ENCODE measurements at places on chromosomes 13 and 19.

DNA sequence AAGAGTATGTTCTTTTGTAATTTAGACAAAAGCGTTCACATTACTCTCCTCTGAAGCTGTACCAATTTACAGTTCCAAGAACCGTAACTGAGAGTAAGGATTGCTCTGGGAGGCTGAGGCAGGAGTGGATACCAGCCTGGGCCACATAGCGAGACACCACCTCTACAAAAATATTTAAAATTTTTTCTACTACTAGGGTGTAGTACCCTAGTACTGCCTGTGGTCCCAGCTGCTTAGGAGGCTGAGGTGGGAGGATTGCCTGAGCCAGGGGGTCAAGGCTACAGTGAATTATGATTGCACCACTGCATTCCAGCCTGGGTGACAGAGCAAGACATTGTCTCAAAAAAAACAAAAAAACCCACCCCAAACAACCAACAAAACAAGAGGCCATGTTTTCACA lies 12.1 kb upstream of the CYP2A6 start:
- no peak for DNase-seq

DNA sequence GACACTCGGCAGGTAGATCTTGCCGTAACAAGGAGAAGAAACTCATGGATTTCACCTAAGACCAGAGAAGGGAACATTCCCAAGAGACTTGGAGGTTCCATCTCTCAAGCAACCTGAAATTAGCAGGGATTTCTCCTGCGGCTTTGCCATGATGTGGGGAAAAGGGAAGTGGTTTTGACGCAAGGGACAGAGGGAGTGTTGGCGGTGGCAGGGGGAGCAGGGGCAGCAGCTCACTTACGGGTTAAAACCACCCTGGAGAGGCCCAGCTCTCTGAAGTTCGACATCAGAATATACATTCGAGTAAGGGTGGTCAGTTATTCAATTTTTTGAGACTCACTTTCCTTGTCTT lies 76.1 kb upstream of the POMP start:
- no peak for DNase-seq

DNA sequence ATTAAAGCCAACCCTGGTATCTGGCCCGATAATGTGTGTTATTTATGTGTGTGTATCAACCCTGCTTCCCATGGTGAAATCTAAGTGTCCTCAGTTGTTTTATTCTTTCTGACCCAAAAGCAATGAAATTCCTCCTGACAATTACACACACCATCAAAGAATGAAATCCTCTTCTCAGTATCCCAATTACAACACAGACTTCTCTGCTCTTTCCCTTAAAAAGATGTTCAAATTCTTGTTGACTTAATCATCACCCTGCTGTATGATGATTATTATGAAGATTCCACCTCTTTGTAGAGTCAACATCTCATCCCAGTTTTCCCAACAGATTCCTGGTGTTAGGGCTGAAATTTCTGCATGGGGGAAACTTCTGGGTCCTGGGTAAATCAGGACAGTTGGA lies 8.9 kb upstream of the TRPC4 start:
- no peak for DNase-seq

- no peak for DNase-seq
Measured at GRCh38 chr13:98456413-98456845, 120.5 kb downstream of the STK24 start.

GRCh38 chr19:38374332-38375097 lies at the start of gene PSMD8:
Gene PSMD8, plus strand, starts transcription at chr19:38374571. Its CDS starts 31 bp downstream, at chr19:38374602.
- DNase-seq: peak; percentile 97

- no peak for DNase-seq
Measured at GRCh38 chr13:26589754-26590153, 32.3 kb downstream of the WASF3 start.

DNA sequence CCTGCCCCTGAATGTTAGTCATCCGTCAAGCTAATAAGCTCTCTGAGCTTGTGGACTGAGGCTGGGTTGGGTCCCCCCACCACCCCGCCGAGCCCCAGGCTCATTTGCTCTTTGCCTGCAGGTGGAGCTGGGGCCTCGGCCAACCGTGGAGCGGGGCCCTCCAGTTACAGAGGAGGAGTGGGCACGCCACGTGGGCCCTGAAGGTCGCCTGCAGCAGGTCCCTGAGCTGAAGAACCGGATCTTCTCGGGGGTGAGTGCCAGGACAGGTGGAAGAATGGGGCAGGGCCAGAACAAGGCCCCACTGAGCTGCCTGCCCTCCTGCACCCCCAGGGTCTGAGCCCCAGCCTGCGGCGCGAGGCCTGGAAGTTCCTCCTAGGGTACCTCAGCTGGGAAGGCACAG lies 5.1 kb downstream of the TBC1D17 start:
- DNase-seq: no peak

- DNase-seq: no peak
Measured at GRCh38 chr13:95552539-95553441, at the start of gene CLDN10. Gene CLDN10, plus strand, starts transcription at chr13:95552720. Its CDS starts 34 bp downstream, at chr13:95552754.

DNA sequence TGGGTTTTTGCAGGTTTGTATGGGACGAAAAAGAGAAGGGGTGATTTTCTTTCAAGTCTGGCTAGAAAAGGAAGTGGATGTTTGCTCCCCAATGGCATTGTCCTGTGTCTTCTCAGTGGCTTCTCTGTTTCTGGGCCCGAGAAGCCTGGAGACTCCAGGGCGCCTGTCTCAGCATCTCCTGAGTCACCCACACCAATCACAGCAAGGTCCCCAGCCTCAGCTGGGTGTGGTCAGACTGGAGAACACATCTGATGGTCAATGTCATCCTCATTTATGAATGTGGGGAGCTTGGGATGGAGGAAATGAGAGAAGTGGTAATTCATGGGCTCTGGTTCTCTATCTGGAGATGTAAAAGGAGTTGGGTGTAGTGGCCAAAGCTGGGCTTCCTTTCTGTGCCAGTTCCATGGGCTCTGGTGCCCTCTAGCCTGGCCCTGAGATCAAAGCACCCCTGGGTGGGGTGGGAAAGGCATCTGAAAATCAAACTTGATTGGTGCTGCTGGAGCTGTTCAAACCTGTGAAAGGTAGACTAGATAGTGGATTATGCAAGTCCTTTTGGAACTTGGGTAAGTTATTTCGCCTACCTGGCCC lies 13.4 kb downstream of the RASL11A start:
- no peak for DNase-seq

DNA sequence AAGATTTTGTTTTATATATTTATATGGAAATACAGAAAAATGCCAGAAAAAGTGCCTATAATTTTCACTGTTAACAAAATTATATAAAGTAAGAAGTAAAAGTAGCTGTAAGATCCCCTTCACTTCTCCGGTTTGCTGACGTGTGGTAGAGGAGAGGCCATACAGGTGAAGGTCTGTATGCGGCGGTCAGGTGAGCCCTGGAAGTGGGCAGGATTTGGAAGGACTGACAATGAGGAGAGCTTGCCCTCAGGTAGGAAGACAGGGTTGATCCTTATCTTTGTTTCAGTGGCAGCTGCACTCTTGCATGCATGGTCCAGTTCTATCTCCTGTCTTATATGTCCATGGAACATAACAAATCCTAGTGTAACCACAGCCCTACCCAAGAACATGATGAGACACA lies 16.9 kb upstream of the TFDP1 start:
- no peak for DNase-seq

DNA sequence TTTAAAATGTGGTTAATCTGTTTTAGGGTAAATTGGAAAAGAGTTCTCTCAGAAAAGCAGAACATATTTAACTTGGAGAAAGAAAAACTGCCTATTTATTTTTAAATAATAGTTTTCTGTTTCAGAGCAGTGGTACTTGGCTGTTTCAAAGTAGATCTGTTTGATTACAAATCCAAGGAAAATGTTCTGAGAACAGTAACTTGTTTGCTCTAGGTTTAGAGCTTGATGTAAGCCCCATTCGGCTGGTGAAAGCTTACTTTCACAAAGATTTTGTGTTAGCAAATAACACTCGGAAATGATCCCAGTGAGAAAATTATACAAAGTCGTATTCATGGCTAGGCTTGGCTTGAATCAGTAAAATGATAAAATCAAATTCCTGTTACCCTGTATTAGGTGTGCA lies 395.8 kb upstream of the GPC6 start:
- DNase-seq: no peak

DNA sequence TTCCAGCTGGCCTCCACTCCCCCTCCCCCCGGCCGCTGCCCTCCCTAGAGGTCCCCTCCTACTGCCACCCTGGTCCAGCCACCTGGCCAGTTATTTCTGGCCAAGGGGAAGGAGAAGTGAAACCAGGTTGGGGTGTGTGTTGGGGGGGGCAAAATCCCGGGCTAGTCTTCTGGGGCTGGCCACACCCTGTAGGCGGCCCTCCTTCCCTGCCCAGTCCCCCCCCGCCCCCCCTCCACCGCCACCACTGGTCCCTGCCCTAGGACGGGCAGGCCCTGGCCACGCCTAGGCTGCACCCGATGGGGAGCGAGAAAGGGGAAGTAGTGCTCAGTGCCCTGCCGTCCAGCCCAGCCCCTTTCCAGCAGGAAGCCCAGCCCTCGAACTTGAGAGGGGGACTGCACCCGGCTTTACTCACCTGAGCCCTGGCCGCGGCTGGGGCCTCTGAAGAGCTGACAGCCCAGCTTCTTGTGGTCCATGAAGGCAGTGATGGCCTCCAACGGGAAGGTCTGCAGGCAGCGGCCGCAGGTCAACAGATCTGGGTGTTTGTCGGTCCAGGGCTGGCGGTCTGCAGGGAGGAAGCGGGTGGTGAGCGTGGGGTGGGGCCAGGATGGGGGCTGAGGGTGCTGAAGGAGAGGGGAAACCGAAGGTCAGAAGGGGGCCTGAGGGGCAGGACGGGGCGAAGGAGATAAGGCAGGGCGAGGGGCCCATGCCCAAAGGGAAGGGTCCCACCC lies 813 bp downstream of the ZNF296 start:
- DNase-seq: peak; percentile 7

DNA sequence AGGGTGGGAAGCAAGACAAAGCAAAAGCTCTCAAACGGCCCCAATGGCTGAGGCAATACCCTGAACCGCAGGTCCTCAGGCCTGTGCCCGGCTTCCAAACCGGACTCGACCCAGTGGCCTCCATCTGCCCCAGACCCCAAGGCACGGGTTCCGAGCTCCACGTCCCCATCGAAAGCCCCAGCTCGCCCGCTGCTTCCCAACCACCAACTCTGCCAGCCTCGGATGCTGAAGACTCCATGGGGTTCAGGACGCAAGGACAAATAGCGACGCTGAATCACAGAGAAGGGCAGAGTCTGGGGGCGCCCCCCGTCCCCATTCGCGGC lies 559 bp downstream of the POLR2E start:
- DNase-seq: no peak

GRCh38 chr13:30676672-30677071 lies 58.7 kb upstream of the ALOX5AP start:
- DNase-seq: no peak

GRCh38 chr19:29812881-29813275 lies 1.1 kb downstream of the CCNE1 start:
- no peak for DNase-seq

GRCh38 chr13:43766725-43767124 lies 20.0 kb downstream of the ENOX1 start:
- no peak for DNase-seq

GRCh38 chr13:25977216-25977615 lies 74.6 kb downstream of the SHISA2 start:
- DNase-seq: peak; percentile 24

GRCh38 chr19:34936184-34936583 lies 9.5 kb downstream of the ZNF30 start:
- DNase-seq: no peak

All from NCI-H1436 (cell line).